Head of caudate nucleus (tissue), 42 donors: ENCODE measurements at places on chromosomes 5 and 9.

GRCh38 chr5:160432196-160432595, 10.5 kb downstream of the PTTG1 start:
- DNase-seq: no peak

DNA sequence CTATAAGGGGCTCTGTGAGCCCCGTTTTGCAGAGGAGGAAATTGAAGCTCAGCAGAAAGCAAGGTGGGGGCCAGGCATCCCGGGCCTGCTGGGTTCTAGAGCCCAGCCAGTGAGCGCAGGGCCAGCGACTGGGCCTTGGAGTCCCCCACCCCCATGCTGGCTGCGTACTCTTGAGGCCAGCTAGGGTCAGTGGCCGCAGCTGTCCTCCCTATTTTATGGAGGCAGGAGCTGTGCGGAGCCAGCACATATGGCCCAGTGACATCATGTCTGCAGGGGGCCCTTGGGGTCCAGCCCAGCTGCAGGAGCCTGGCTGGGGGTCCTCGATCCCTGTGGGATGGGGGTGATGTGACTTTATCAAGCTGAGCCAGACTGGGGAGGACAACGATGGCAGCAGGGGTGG, 71.3 kb downstream of the HMCN2 start:
- DNase-seq: no peak

GRCh38 chr9:135961811-135962695, 880 bp upstream of the UBAC1 start:
- no peak for DNase-seq

DNA sequence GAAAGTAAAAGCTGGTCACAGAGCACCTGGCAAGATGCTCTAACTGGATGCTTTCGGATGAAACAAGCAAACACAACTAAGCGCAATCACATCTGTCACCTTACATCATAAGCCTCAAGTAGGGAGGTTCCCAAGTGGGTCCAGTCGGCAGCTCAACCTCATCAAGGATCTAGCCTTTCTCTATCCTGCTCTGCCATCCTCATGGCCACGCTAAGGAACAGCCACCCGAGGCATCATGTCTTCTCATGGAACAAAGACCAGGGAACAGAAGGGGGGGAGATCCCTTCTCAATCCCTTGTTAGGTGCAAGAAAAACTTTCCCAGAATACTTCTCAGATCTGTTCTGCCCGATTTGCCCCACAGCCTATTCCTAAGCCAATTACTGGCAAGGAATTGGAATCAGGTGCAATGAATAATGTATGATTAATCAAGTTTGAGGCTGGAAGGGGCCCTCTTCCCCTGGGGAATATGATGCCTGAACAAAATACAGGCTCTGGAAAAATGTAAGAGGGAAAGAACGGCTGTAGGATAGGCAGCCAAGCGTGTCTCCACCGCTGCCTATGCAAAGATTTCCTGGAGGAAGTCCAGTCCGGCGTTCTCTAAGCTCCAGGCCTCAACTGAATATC, 1.3 kb upstream of the HABP4 start:
- DNase-seq: peak; percentile 25

GRCh38 chr5:93430118-93430517, 150.9 kb downstream of the NR2F1-AS1 start:
- peak; percentile 10 for DNase-seq

- DNase-seq: no peak
These were observed 31.5 kb downstream of the SLC6A3 start for GRCh38 chr5:1413611-1414241.

GRCh38 chr9:84667571-84668195, 1.8 kb upstream of the NTRK2 start:
- peak; percentile 41 for DNase-seq

DNA sequence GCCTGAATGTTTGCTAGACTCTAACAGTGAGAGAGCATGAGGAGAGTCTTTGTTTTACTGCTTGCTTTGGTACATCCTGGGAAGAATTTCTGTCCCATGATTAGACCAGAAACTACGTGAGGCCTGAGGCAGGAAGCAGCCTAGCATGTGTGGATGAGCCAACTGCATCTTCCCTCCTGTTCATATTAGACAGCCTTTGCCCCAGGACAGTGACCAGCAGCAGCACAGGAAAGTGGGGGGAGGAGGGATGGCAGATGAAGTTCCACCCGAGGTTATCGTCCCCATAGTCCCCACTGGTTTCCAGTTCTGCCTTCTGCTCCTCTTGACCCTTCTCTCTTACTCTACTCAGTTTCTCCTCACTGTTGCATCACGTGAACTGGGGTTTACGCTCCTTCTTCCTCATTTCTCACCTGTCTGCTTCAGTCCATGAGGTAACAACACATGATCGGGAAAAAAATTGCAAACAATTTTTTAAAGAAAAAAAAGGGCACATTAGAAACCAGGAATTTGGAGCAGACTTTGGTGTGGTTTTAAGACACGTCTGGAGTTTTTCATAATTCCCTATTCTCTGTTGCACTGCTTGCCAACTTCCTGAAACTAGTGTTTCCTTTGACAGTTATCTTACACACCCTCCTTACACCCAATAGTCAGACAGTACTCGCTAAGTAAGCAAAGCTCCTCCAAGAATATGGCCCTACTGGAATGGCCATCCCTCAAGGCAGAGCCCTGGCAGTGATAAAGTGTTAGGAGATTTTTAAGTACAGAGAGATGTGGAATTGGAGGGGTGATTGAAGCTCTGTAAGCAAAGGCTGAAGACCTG, 84.1 kb downstream of the SNX18 start:
- DNase-seq: no peak

- DNase-seq: no peak
These were observed 18.5 kb downstream of the TNPO1 start for GRCh38 chr5:72834924-72835323.

DNA sequence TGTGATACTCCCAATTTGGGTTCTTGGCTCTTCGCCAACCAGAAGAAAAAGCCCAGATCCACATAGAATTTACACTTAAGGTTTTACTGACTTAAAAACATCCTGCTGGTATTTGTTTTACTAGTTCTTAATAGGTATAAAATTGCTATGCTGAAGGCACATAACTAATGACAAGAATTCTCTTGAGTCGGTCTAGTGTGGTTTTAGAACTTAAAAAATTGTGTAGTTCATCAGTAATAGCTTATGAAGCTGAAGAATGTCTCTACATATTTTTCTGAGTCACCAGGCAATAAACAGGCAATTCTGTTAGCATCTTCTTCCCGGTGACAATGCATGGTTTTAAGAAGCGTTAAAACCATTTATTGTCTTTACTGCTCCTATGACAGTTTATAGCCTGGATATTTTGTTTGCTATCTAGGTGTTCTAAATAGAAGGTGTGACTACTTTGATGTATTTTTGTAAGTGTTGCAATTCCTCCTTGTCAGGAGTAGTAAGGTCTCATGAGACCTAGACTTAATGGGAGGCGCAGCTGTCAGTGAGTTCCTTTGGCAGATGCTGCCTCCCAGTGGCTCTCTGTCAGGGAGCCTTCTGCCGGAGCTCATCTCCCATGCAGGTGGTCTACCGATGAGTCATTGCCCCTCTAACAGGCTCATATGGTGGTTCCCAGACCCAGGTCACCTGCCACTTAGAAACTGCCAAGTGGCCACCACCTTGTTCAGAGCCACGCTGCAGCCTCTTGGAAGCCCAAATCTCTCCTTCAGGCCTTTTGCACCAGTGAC, 173.8 kb downstream of the MAST4 start:
- peak; percentile 13 for DNase-seq

DNA sequence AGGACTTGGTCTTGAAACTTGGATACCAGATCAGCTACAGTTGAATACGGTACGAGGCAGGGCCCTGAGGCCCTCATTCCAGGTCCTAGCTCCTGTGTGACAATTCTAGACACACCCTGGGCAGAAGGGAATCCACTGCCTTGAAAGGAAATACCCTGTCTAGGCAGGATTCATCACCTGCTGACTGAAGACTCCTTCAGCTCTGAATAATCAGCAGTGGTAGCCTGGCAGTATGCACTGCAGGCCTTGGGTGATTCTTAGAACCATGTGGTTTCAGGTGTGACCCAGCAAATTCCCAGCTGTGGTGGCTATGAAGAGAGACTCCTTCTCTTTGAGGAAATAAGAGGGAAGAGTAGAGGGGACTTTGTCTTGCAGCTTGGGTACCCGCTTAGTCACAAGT, 17.2 kb upstream of the EFNA5 start:
- no peak for DNase-seq

GRCh38 chr9:95733741-95734666, 141.5 kb upstream of the ERCC6L2 start:
- DNase-seq: no peak
